Suprapubic skin (tissue), 4 donors: ENCODE measurements at places on chromosomes 5 and 9.

DNA sequence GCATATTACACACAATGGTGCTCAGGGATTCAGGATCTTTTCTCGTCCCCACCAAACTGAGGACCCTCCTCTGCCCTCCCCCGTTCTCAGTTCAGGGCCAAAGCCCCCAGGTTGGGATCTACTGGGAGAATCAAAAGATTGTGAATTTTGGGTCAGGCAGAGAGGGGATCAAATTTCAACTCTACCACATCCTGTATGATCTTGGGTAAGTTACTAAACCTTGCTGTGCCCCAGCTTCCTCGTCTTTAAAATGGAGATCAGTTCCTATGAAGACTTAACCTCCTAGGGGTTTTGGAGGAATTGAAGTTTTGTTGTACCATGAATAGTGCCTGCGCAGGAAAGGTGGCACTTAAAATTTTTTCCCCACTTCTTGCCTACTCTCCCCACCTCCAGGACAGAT lies 62.4 kb downstream of the RAI14 start:
- DNase-seq: no peak
- peaks cover 3% of the 10 kb centered on the region for H3K4me1 ChIP-seq
- H3K27ac ChIP-seq: no peak overlapping the region
- H3K4me3 ChIP-seq: no peak overlapping the region
- no peaks in the 10 kb centered on the region for H3K27me3 ChIP-seq
- no peaks in the 10 kb centered on the region for H3K36me3 ChIP-seq

DNA sequence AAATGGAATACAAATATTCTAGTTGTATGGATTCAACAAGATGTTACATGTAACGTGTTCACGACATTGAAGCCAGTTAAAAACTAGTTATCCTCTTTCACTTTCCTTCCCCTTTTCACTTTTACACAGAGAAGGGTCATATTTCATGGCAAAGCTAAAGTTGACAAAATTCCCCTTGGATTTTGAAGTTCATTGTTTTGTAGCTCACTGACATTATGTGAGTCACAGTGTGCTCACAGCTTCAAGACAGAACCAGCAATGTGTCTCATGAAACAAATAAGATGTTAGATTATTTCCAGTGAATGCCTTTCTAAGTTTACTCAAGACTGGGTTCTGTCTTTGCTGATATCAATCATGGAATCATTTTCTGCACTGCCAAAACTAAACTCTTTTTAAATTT lies 535.5 kb upstream of the GRIN3A start:
- H3K4me3 ChIP-seq: no peak overlapping the region
- H3K4me1 ChIP-seq: no peaks in the 10 kb centered on the region
- no peak overlapping the region for H3K27ac ChIP-seq
- H3K27me3 ChIP-seq: no peaks in the 10 kb centered on the region

DNA sequence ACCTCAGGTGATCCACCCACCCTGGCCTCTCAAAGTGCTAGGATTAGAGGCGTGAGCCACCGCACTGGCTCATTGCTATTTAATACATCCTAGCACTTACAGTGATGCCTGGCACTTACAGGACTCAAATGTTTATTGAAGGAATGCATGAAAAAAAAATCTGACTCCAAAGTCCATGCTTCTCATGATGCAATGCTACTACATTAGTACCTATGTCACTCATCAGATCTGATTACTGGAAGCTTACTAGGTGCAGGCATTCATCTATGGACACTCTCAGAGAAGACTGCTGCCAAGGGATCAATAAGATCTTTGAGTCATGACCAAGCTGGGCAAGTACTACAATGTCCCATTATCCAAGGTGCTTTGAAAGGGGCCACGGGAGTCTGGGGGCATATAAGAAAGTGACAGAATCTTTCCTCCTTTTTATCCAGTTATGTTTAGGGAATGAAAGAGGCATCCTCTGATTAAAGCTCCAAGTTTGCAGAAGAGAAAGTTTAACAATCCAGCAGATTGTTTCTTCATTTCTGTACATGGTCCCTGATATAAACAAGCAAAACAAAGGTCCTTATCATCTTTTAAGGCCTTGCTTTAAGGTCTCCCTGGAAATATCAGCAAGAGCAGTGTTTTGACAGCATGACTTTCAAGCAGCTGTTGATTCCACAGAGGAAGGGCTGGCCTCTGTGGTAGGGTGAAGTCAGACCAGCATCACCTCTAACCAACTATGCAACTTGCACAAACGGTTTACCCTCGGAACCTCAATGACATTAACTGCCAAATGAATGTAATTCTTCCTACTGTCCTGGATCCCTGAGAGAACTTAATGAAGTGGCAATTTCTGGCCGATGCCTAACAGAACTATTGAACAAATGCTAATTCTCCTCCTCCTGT lies 35.9 kb downstream of the ARPC5L start:
- peaks cover 69% of the 10 kb centered on the region for H3K36me3 ChIP-seq
- no peak overlapping the region for H3K4me3 ChIP-seq
- H3K27ac ChIP-seq: no peak overlapping the region
- DNase-seq: no peak

DNA sequence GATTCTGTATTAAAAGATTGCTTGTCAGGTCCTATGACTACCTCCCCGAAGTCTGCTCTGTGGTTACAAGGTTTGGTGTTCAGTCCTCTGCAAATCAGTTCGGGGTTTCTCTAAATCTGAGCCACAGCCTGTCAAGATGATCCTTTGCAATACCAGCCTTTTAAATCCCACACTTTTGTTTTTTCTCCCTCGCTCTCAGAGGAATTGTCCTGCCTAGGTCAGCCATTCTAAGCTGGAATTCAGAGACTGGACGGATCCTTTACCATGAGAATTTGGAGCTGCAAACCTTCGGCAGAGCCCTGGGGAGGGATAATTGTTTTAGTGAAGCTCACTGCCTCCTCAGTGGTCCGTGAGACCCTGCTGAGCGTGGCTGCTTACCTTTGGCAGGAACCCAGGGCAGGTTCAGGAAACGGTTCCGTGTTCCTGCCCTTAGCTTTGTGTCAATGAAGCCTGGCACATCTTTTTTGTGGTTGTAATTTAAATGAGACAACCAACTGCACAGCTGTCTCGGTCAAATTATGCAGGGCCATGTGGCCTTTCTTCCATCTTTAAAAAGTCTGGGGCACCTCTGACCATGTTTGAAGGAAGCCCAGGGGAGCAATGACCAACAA lies 47.2 kb downstream of the EBF1 start:
- no peak for DNase-seq
- H3K4me3 ChIP-seq: no peak overlapping the region
- H3K27ac ChIP-seq: peak overlapping the region; percentile 87
- H3K4me1 ChIP-seq: peaks cover 45% of the 10 kb centered on the region
- no peaks in the 10 kb centered on the region for H3K36me3 ChIP-seq

DNA sequence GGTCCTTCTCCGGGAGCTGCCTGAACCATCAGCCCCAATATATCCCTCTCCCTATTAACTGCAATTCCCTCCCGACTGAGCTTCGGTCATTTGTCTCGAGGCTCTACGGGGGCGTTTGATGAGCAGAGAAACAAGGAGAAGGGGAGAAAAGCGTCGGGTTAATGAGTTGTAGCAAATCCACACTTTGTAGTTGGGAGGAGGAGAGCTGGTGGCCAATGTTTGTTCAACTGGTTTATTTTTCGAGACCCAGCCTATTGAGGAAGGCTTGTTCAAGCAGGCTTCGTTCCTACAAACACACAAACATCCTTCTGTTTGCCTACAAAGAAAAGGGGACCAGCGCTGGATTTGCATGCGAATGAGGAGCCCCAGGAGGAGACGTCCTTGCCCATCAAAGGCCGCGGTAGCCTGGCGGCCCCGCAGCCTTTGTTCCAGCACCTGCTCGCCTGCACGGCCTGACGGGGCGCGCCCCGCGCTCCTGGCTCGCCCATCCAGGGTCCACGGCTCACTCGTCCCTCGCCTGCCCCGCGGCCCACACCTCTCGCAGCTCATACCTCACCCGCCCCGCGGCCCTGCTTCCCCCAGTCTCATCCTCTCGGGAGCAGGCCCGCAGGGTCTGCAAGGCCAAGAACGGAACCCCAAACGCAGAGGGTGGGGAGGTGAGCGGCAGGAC lies 4.6 kb downstream of the FOXD1 start:
- DNase-seq: no peak
- peaks cover 97% of the 10 kb centered on the region for H3K27me3 ChIP-seq
- no peak overlapping the region for H3K4me3 ChIP-seq
- H3K36me3 ChIP-seq: no peaks in the 10 kb centered on the region
- H3K4me1 ChIP-seq: peaks cover 15% of the 10 kb centered on the region

GRCh38 chr9:101683236-101683635 lies 55.2 kb downstream of the GRIN3A start:
- no peaks in the 10 kb centered on the region for H3K27me3 ChIP-seq
- no peaks in the 10 kb centered on the region for H3K36me3 ChIP-seq
- no peaks in the 10 kb centered on the region for H3K4me1 ChIP-seq
- DNase-seq: no peak
- H3K4me3 ChIP-seq: no peak overlapping the region

GRCh38 chr5:61951295-61951694 lies 354.7 kb upstream of the KIF2A start:
- DNase-seq: no peak
- H3K27ac ChIP-seq: no peak overlapping the region
- H3K27me3 ChIP-seq: no peaks in the 10 kb centered on the region
- no peaks in the 10 kb centered on the region for H3K4me1 ChIP-seq
- H3K4me3 ChIP-seq: no peak overlapping the region
- H3K36me3 ChIP-seq: no peaks in the 10 kb centered on the region

GRCh38 chr9:138101444-138102234 lies 224.1 kb downstream of the CACNA1B start:
- DNase-seq: no peak
- H3K27me3 ChIP-seq: peaks cover 17% of the 10 kb centered on the region
- no peak overlapping the region for H3K27ac ChIP-seq
- H3K4me3 ChIP-seq: no peak overlapping the region

GRCh38 chr9:100478192-100478591 lies 5.2 kb downstream of the TMEFF1 start:
- H3K4me3 ChIP-seq: no peak overlapping the region
- peaks cover 13% of the 10 kb centered on the region for H3K27me3 ChIP-seq
- no peak overlapping the region for H3K27ac ChIP-seq
- DNase-seq: no peak

DNA sequence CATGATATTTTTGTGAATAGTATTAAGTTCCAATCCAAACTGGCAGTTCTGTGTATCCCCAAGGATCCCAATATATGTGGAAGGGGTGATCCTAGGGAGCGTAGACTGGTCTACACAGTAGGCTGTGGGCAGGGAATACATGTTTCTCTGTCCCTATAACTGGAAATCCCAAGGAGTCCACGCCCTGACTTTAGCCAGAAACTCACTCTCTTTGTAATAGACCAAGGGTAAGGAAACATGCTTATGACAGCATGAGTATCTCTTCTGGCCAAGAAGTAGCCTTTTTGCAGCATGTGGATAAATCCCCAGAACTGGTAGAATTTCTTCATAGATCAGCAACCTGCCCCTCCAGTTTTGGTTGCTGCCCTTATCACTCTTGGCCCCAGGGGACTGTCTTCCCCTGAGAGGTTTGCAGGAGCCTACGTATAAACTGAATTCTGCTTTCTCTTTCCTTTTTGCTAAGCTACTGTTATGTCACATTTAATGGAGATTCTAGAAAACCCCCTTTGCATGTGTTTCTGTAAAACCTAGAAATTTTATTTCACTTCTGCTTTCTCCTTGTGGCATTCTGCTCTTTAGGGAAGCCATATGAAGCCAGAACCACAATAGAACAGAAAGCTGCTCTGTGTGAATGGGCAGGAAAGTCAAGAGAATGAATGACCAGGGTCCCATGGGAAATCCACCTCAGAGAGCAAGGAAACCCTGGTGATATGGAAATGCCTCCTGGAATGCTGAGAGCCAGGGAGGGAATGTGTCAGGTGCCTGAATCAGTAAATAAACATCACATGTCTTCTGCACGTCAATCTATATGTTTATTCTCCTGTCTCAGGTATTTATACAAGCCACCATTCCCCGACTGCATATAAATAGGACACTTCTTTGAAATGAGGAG lies 3.5 kb downstream of the IFNA2 start:
- H3K27ac ChIP-seq: no peak overlapping the region
- no peaks in the 10 kb centered on the region for H3K4me1 ChIP-seq
- no peak for DNase-seq
- H3K27me3 ChIP-seq: peaks cover 20% of the 10 kb centered on the region
- no peak overlapping the region for H3K4me3 ChIP-seq
- H3K36me3 ChIP-seq: no peaks in the 10 kb centered on the region

GRCh38 chr5:801472-801871 lies 16.9 kb upstream of the ZDHHC11B start:
- H3K4me3 ChIP-seq: no peak overlapping the region
- no peaks in the 10 kb centered on the region for H3K4me1 ChIP-seq
- no peaks in the 10 kb centered on the region for H3K36me3 ChIP-seq
- H3K27ac ChIP-seq: no peak overlapping the region

DNA sequence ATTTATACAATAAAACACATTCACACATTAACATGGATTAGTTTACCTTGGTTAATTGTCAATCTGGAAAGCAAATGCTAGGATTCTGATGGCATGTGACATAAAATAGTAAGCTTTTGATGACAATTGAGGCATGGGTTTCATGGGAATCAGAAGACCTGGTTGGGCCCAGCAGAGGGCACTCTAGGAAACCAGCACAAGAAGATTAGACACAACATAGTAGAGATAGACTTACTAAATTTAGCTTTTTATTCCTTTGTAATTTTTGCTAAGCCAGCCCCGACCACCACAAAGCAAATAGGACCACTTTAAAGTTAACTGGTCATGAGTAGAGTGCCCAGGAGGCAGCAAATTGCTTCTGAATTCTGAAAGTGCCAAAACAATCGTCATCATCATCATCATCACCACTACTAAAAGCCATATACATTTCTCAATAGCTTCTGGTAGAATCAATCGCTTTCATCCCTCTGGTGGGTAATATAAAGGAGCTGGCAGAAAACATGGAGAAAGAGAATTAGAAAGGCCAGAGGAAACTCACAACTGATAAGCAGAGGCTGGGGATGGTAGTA lies 163.2 kb downstream of the ARRDC3 start:
- no peaks in the 10 kb centered on the region for H3K27me3 ChIP-seq
- no peak overlapping the region for H3K4me3 ChIP-seq
- DNase-seq: no peak
- H3K27ac ChIP-seq: no peak overlapping the region
- no peaks in the 10 kb centered on the region for H3K36me3 ChIP-seq
- peaks cover 18% of the 10 kb centered on the region for H3K4me1 ChIP-seq

DNA sequence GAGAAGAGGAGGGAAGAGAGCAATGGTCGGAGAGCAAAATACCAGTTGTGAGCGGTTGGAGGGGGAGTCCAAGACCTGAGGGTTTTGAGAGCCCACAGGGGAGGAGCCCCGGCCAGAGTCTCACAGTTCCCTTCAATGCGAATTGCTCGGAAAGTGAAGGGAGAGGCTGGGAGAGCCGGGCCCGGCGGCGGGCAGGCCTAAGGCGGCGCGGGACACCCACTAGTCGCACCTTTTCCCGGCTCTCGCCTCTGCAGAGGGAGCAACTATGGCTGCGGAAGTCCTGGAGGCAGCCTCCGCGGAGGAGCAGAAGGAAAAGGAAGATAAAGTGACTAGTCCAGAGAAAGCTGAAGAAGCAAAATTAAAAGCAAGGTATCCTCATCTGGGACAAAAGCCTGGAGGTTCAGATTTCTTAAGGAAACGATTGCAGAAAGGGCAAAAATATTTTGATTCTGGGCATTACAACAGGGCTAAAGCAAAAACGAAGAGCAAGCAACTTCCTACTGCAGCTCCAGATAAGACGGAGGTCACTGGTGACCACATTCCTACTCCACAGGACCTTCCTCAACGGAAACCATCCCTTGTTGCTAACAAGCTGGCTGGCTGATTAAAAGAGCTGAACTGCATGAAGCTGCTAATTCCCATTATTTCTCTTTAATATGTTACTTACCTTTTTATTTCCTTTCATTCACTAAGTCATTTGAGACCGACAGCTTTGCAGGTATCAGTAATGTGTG lies 6.5 kb upstream of the BTNL3 start:
- no peaks in the 10 kb centered on the region for H3K4me1 ChIP-seq
- no peak for DNase-seq
- H3K36me3 ChIP-seq: no peaks in the 10 kb centered on the region
